CD4-positive, alpha-beta T cell treated with Interleukin-1 beta for 1 hour (primary cell): ENCODE measurements at places on chromosomes 1 and 21.

- no peak for DNase-seq
Measured at GRCh38 chr1:68346188-68346808, 103.5 kb downstream of the RPE65 start.

DNA sequence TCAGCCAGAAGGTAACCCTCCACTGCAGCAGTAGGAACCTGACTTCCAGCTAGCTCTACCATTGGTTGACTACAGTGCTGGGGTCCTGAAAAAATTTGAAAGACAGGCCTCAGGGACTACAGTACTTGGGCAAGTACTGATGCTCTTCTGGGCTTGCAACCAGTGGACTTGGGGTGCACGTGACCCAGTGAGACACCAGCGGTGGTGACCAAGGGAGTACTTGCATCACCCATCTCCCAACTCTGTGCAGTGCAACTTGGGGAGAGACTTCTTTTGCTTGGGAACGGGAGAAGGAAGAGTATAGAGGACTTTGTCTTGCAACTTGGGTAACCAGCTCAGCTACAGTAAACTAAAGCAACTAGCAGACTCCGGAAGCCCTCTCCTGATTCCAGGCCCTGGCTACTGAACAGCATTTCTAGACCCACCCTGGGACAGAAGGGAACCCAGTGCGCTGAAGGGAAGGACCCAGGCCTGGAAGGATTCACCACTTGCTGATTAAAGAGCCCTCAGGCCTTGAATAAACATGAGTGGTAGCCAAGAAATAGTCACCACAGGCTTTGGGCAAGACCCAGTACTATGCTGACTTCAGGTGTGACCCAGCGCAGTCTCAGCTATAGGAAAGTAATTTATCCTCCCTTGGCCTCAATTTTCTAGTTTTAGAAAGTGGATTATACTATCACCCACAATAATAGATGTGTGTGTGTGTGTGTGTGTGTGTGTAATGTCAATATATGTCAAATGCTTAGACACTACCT, 45.6 kb downstream of the TNNI3K start:
- no peak for DNase-seq

DNA sequence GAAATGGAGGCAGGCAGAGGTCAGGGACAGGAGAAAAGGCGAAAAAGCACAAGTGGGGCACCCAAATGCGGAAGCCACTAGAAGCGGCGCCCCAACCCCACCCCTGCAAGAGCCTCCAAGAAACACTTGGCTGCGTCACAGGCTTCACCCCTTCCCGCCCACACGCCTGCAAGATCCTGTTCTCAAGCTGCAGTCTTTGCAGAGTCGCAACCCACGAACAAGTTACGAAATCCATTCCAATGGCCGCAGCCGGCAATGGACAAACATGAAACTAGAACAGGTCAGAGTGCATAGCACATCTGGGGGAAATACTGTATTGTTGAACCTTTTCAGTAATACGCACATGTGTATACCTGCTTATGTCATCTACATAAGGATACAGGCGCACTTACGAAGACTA, 103.6 kb downstream of the PSMG1 start:
- DNase-seq: peak; percentile 6

DNA sequence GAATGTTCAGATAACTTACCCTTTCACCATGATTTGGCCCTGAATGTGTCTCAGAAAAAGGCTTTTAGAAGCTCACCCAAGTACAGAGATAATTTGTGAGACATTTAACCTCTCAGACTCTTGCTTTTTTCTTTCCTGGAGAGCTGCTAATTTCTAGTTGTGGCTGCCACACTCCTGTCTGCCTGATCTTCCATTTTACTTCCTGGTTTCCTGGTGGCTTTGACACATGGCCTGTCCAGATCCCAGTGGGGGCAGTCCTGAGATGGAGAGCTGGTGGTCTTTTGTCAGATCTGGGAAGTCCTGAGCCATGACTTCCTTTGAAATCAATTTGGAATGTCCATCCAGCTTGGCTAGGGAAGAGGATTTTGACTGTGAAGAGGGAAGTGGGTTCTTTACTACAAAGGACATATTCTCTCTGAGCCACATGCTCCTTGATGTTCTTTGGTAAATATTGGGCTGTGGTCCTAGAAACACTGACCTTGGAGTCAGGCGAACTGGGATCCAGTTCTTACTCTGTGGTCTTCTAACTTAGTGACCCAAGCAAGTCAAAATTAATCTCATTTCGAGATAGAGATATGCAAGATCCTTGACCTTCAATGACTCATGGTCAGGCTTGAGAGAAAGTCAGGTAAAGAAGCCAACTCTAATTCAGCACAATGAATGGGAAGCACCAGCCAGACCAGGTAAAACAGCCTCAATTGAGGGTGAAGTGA, 78.0 kb upstream of the HSD17B7 start:
- DNase-seq: no peak

GRCh38 chr1:76070538-76070937, 4.0 kb upstream of the ST6GALNAC3 start:
- DNase-seq: no peak

- DNase-seq: no peak
Measured at GRCh38 chr1:243313635-243314536, 58.0 kb downstream of the SDCCAG8 start.

GRCh38 chr21:37582590-37582989, 216.0 kb downstream of the DYRK1A start:
- no peak for DNase-seq

GRCh38 chr1:78367700-78368099, 123.1 kb upstream of the PTGFR start:
- no peak for DNase-seq

- no peak for DNase-seq
Measured at GRCh38 chr1:33428661-33429060, 2.2 kb downstream of the PHC2 start.

DNA sequence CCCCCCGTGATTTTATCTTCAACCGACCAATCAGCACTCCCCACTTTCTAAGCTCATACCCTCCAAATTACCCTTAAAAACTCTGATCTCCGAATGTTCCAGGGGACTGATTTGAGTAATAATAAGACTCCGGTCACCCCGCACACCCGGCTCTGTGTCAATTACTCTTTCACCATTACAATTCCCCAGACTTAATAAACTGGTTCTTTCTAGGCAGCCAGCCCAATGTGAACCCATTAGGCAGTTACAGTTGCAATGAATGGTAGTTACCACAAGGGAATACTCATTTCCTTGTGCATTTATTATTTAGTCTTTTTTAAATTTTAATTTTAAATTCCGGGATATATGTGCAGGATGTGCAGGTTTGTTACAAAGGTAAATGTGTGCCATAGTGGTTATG, 177.9 kb downstream of the HFM1 start:
- no peak for DNase-seq

GRCh38 chr1:11438996-11439395, 40.0 kb upstream of the DISP3 start:
- no peak for DNase-seq

GRCh38 chr1:213256438-213257087, 205.5 kb downstream of the RPS6KC1 start:
- no peak for DNase-seq

DNA sequence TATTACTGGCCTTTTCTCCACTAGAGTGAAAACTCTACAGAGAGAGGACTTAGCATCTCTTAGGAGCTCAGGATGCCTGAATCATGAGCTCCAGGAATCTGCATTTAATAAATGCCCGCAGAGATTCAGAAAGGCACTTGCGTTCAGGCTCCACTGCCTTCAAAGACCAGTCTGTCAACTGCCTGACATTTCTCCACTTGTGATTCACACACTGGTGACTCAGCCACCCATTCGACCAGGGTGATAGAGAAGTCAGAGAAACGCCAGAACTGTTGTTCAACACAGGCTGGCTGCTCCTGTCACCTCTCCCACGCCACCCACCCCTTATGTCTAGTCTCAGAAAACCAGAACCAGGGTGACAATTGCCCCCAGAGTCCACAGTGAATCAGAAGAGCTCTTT, 26.9 kb upstream of the LBR start:
- peak; percentile 74 for DNase-seq

GRCh38 chr1:54819195-54819536, 18.0 kb upstream of the TTC22 start:
- DNase-seq: no peak

- DNase-seq: no peak
Measured at GRCh38 chr1:64590316-64590715, 120.4 kb downstream of the CACHD1 start.

- DNase-seq: no peak
Measured at GRCh38 chr21:46352164-46352515, 28.2 kb downstream of the PCNT start.

DNA sequence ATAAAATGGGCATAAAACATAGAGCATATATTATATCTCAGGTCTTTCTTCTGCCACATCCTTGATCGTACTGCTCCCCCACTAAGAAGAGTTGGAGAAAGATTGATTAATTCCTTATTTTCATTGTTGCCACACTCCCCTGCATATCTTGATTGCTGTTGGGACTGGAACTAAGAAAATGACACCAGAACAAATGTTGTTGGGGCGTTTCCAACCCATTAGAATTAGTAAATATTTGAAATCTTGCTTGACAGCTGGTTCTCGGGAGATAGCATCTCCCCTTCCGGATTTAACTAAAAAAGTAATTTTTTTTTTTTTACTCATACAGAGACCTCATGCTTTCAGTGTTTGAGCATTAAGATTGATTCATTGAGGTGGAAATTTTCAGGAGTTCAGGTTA, 493.0 kb upstream of the PLXNA2 start:
- no peak for DNase-seq

GRCh38 chr21:25489673-25490072, 117.6 kb downstream of the MRPL39 start:
- no peak for DNase-seq

GRCh38 chr1:148372731-148373130, 110.4 kb downstream of the PPIAL4G start:
- peak; percentile 70 for DNase-seq

- DNase-seq: no peak
Measured at GRCh38 chr1:175801979-175802378, 58.6 kb upstream of the TNR start.

GRCh38 chr1:1775327-1776226, 2.7 kb downstream of the NADK start:
- DNase-seq: no peak

GRCh38 chr1:115976062-115976920, at the start of gene SLC22A15:
Gene SLC22A15 (plus strand): TSS chr1:115976513. CDS start chr1:115976628, 115 bp downstream.
- DNase-seq: peak; percentile 36

DNA sequence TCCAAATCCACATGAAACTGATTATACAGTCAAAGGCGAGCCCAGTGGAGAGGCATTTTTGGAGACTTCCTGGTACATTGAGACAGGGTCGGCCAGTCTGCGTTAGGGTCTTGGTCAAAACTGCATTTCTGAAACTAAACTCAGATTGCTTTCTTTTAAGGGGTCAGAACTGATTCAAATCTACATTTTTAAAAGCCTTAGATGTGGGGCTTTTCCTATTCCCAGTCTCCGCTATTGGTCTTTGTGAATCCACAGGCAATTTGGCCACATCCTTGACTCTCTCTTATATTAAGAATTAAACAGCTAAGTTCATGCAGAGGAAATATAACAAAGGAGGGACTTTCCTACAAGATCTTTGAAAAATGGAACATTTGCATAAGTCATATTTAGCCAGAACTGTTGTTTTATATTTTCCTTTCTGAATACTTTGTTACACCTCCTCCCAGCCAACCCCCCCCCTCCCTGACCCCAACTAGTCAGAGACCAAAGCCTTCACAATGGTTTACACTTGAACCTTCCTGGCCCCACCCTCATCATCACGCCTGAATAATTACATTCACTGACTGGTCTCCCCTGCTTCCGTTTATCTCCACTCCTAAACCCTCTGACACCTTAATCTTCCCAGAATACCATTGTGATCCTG, 30.9 kb downstream of the SELL start:
- DNase-seq: peak; percentile 27

DNA sequence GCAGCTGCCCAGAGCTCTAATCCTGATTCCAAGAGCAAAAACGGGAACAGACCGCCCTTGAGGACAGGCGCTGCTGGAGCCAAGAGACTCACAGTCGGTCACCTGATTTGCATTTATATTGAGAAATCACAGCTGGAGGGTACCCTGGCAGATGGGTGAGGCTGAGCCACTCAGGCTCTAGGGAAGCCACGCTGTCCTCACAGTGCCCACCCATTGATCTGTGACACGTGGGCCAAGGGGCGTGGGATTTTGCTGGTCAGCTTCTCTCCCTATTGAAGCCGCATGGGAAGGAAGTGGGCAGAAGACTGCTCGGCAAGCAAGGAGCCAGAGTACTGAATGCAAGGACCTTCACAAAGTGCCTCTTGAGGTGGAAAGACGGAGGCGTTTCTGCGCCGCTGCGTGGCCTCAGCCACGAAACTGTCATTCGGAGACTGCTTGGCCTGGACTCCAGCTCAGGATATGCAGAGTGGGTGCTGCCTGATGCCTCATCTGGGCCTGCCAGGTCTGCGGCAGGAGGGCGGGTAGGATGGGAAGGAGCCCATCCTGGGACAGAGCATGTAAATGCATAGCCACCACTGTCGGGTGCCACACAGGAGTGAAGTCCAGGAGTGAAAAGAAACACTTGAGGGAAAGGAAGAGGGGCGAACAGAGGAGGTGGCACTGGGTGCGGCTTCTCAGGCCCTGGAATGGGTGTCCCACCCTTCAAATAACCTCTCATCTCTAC, 139.8 kb downstream of the PGBD5 start:
- no peak for DNase-seq

DNA sequence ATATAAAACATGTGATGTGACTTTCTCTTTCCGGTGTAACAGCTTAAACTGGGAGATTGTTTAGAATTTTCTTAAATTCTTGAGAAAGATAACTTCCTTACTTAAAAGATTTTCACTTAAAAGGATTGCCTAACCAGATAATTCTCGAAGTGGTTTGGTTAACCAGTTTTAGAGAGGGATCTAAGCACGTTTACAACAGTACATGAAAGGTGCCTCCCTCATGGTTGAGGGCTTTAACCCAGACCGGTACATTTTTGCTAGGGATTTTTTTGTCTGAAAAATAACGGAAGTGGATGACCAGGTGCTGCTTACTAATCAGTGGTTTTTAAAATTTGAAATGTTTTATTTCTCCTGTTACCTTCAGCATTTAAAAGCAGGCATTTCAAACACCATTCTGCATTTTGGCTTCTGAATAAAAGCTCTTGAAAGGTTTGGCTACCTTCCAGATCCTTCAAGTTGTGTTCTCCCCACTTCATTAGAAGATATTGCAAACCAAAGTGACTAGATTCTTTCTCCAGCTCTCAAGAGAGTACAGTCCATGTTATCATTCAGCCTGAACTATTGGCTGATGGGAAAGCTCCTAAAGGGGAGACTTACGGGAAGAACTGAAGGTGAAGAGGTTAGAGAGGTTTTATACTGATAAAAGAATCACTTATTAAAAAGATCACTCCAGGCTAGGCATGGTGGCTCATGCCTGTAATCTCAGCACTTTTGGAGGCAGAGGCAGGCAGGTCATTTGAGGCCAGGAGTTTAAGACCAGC, 12.8 kb downstream of the S100PBP start:
- no peak for DNase-seq
